Aorta (tissue), 5 donors: ENCODE measurements at places on chromosomes 3 and 15. TPM values are rescaled to one million over a fixed set of nuclear protein-coding genes. Genes with fewer than 3 reads are reported as not detected.

GRCh38 chr3:168414149-168414548 is 318.4 kb upstream of the GOLIM4 start:
- DNase-seq: no peak

The XCR1 gene
- 0.26 TPM for total RNA-seq

- DNase-seq: no peak
These were observed 191.4 kb downstream of the LRTM1 start for GRCh38 chr3:54736459-54736858.

- no peak for DNase-seq
These were observed 23.6 kb downstream of the C3orf33 start for GRCh38 chr3:155782390-155782953.

DNA sequence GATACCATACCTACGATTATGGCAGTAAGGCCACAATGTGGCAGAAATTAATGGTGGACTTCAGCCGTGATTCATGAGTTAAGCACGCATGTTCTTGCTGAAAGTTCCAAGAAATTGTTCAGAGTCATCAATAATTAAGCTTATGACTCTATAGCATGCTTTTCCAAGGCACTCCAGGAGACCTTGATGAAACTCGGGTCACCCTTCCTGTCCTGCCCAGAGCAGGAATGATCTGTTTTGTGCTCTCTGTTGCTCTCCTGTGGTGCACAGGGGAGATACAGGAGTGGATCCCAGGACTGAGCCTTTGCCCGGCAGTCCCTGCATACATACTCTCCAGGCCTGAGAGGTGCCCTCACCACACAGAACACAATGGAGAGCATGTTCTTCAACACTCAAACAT is 141.6 kb upstream of the SLC2A2 start:
- DNase-seq: no peak

The DPPA4 gene
- not detected for total RNA-seq

The ADAMTS17 gene
- 1.8 TPM for total RNA-seq

The ZXDC gene
- 35.7 TPM for total RNA-seq

The RTF1 gene
- total RNA-seq: 36.8 TPM

The MKRN2OS gene
- total RNA-seq: not detected

- DNase-seq: no peak
These were observed 27.5 kb downstream of the TF start for GRCh38 chr3:133773732-133774131.

DNA sequence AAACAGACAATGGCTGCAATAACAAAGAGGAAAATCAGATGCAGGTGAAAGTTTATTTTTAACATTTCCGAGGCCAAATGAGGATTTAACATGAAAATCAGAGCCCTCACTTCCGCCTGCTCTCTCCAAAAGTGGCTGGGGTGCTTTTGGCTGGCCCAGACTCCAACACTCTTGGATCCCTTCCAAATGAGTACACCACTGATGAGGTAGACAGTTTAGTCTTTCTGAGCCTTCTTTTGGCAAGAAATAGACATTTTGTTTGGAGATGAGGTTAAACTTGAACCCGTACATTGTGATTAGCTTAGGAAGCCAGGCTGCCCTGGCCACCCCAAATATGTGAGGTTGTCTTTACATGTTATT is 51.0 kb upstream of the TRA2B start:
- DNase-seq: no peak

The GOLGA6B gene
- not detected for total RNA-seq

- peak; percentile 44 for DNase-seq
These were observed 184.0 kb upstream of the SATB1 start for GRCh38 chr3:18609187-18609586.

The KCTD6 gene
- 7.9 TPM for total RNA-seq

The MOBP gene
- total RNA-seq: 0.23 TPM

The PCOLCE2 gene
- total RNA-seq: 83.3 TPM

GRCh38 chr3:176697284-176697889 is 499.9 kb downstream of the TBL1XR1 start:
- DNase-seq: no peak

DNA sequence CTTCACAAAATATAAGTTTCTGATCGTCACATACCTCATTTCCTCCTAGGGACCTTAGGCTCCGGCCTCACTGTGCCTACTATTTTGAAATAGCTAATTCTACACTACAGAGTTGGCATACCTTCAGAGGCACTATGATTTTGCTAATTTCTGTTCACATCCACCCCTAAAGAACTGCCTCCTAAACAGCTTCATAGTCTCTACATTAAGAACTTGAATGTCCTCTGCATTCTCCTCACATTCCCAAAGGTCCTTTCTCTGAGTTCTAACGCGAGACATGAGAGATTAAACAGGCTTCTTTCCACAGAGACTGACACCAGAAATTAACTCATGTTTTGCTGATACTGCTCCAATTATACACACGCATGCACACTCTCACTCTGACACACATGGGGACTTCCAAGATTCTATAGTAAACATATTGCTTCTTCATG is 75.5 kb downstream of the DLG1 start:
- DNase-seq: no peak

- no peak for DNase-seq
These were observed 311.3 kb downstream of the PLCL2 start for GRCh38 chr3:17195856-17196604.

DNA sequence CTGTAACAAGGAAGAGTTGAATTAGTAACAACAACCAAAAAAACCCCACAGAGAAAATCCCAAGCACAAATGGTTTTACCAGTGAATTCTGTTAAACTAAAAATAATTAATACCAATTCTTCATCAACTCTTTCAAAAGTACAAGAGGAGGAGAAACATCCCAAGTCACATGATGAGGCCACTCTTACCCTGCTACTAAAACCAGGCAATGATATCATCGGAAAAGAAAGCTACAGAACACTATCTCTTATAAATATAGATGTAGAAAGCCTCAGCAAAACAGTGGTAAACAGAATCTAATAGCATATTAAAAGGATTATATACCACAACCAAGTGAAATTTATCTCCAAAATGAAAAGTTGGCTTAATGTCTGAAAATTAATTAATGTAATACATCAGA is 168.1 kb upstream of the SLCO3A1 start:
- no peak for DNase-seq

DNA sequence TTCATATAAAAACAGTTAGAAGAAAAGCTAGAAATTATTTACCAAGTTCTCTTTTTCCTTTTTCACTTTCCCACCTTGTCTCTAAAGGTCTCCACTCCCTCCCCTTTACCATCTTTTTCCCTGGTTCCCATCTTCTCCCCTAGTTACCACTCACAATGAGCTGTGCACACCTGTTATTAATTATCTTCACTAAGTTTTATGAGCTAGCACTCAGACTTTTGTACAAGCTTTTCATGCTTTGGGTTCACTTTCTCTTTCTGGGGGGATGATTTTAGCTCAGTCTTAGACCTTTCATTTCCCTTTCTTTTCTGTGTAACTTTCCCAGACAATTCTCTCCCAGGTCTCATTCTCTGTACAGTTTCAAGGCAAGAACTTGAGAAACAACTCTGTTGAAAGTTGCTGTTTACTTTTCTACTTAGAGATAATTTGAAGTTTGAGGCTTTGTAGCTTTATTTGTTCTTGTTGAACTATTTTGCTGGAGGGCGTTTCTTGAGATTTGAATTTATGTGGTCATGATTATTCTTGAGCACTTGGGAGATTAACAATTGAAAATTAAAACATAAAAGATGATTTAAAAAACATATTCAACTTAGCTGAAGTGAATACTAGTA is 24.0 kb upstream of the AADAC start:
- DNase-seq: no peak

DNA sequence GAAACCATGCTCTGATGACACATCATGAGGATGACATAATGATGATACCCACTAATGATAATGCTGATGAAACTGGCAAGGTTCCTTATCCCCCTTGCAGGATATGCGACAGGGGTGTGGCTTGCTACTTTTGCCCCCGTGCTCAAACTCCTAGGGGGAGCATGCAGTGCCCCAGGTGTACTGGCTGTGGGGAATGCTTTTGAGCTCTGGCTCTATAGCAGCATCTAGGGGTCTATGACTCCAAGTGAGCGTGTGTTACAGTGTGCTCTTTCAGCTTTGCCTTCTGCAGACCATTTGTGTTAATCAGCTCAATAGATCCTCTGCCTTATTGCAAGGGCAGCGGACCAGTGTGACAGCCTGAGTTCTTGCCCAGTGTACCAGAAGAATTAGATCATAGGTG is 1239.5 kb downstream of the SI start:
- DNase-seq: no peak

The THBS1 gene
- total RNA-seq: 270 TPM

The ARID3B gene
- 11.7 TPM for total RNA-seq
